ENCODE measurements at places on chromosomes 1 and 21.

- no peak for DNase-seq
Observed at GRCh38 chr21:41367945-41368734, 6.3 kb downstream of the MX2 start.

DNA sequence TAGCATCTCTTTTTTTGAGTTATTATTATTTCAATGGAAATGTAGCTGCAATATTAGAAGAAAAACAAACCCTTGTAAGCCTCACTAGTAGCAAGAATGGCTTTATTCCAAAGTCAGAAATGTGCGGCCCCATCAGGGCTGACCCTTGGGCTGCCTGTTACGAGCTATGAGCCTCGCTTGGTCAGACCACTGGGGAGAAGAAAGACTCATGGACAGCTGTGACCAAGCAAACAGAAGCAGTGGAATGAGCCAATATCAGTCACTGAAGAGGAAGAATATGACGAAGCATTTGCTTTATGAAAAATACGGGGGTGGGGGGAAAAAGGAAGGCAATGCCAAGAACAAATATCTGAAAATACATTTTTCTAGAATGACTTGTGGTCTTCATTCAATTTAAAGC lies 504.5 kb downstream of the LMO4 start:
- DNase-seq, result no peak

- peak; percentile 14 for DNase-seq
Observed at GRCh38 chr1:27726173-27727044, 648 bp downstream of the FAM76A start.

- no peak for DNase-seq
Observed at GRCh38 chr1:7400566-7400965, 370.5 kb upstream of the VAMP3 start.

DNA sequence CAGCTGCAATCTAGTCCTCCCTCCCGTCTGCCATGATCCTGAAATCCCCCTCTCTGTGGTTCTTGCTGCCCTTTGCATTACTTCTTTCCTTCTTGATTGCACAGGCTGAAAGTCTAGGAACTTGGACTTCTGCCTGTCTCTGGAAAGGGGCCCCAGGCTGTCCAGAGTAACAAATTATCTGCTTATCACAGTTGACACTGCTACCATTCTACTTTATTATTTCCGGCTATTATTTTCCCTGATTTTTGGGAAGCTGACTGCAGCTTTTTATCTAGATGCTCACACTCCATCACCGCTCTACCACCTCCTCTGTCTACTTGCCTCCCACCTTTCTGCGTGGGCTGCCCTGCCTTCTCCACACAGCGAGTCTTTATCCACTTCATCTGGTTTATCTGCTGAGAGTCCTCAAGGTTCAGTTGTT lies 202.1 kb upstream of the PLXNA2 start:
- DNase-seq, result no peak
